ENCODE measurements at places on chromosomes 1 and 21. TPM values are rescaled to one million over a fixed set of nuclear protein-coding genes. Genes with fewer than 3 reads are reported as not detected.

Gene SPATA46
- total RNA-seq, result not detected

Gene AJAP1
- total RNA-seq, result 0.03 TPM

DNA sequence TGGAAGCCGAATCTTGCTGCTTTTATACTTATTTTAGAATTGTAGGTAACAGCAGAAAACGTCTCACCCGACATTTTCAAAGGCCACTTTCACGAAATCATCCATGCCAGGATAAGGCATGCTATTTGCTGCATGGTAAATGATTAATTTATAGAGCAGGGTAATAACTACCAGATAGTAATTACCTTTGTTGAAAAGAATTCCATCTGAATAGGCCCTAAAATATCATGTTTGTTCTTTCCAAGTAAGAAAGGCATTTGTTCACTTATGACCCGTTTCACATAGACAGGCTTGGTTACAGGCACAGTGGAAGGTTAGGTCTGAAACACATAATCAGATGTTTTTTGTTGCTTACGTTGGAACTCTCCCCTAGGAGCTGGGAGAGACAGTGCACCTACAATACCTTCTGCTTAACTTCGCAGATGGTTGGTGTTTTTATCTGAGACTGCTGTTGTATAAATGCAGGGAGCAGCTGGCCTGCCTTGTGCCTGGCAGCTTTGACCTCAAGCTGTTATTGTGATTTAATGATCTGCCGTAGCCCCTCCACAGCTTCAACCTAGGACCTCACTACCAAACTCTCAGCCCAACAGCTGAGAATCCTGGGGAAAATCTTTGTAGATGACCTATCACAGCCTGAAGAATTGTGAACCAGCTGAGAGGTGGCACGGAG, 1.6 kb downstream of the SLC44A3 start:
- DNase-seq, result no peak

GRCh38 chr1:208279826-208280588, 35.8 kb upstream of the PLXNA2 start:
- DNase-seq, result no peak

DNA sequence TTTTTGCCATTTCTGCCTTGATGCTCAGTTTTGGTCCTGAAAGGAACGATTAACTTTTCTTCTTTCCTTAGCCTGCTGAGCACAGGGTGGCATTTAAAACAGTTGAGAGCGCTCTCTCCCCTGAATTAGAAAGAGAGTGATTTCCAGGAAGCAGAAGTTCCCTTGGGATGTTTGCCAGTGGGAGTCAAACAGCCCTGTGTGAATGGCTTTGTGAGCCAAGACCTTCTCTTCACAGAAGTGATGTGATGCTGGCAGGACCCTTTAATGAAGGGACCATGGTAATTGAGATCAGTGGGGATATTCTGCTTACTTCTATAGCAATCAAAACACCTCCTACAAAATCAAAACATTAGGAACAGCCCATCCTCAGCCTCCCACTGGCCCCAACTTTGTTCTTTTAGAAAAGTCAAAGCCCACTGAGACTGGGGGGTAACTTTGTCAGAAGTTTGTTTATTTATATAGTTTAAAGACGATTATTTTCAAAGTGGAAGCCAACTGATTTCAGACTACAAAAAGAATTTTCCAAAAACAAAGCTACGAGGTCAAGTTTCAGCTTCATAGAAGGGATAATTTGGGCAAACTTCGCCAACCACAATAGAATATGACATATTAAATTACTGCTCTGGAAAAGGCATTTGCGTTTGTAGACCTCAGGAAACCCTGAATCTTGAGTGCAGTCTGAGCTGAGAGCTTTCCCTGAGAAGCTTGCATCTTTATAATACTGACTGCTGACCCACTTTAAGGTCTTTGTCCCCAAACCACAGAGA, 122.7 kb downstream of the GABPA start:
- no peak for DNase-seq

Data from right cardiac atrium (tissue), 5 donors.